Upper lobe of left lung (tissue), 6 donors: ENCODE measurements at places on chromosomes 12 and 14. TPM values are rescaled to one million over a fixed set of nuclear protein-coding genes. Genes with fewer than 3 reads are reported as not detected.

Gene MYBPC1
- not detected for total RNA-seq

DNA sequence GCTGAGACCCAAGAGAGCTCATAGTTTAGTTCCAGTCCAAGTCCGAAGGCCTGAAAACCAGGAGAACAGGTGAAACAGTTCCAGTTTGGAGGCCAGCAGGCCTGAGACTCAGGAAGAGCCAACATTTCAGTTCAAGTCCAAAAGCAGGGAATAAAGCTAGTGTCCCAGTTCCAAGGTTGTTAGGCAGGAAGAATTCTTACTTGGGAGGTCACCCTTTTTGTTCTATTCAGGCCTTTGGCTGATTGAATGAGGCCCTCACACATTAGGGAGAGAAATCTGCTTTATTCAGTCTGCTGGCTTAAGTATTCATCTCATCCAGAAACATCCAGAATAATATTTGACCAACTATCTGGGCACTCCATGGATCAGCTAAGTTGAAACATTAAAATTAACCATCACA is 294.6 kb downstream of the PCNX1 start:
- H3K4me1 ChIP-seq = no peaks in the 10 kb centered on the region
- DNase-seq = no peak
- no peaks in the 10 kb centered on the region for H3K27me3 ChIP-seq
- H3K27ac ChIP-seq = no peak overlapping the region

DNA sequence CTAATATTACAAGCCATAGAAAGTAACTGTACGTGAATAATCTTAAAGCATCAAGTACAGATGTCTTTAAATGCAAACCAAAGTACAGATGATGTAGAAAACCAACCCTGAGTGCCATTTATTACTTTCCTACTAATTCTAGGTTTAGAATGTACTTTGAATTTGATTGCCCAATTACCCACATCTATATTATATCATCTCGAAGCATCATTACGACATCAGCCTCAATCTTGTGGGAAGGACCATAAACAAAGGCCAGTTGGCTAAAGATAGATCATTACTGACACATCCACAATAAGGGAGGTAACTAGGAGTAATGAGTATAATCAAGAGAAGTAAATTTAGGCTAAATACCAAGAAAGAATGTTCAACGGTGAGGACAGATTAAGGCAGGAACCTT is 478.9 kb downstream of the BCAT1 start:
- H3K27me3 ChIP-seq = no peaks in the 10 kb centered on the region
- no peak overlapping the region for H3K4me3 ChIP-seq
- H3K4me1 ChIP-seq = peaks cover 6% of the 10 kb centered on the region
- no peak for DNase-seq

DNA sequence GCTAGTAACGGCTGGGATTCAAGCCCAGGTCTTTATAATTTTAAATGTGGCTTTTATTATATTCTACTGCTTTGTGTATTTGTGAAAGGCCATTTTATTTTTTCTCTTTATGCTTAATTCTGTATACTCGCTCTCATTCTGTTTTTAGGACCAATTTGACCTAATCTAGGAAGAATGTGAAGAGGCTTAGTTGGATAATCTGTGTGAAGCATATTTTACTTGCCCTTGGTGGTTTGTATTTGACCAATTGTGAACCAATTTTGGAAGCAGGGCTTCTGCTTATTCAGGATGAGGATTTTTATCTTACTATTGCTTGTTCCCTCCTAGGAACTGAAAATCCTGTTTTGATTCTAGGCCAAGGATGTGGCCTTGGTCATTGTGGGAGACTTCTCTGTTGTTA is 113.1 kb downstream of the TTC6 start:
- no peaks in the 10 kb centered on the region for H3K36me3 ChIP-seq
- no peak overlapping the region for H3K4me3 ChIP-seq

DNA sequence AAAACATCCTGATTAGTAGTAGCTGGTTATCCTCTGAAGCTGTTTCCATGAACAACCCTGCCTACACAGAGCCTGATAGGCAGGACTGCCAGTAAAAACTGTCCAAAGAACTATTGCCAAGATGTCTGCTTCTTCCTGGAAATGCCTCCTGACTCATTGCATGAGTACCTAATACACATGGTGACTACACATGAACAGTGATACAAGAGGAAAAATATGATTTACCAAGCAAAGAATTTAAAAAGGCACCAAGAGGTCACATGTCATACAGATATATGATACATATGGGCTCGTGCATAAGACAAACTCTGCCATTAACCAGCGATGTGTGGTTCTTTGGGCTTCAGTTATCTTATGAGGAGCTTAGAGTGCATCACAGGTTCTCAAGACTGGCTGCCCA is 552.3 kb downstream of the SLC16A7 start:
- H3K4me3 ChIP-seq = no peak overlapping the region
- H3K4me1 ChIP-seq = no peaks in the 10 kb centered on the region
- H3K36me3 ChIP-seq = no peaks in the 10 kb centered on the region
- H3K27me3 ChIP-seq = no peaks in the 10 kb centered on the region
- no peak overlapping the region for H3K27ac ChIP-seq
